ENCODE measurements at places on chromosomes 6 and 20.

- DNase-seq: no peak
These were observed 185.6 kb upstream of the MCHR2 start for GRCh38 chr6:100179576-100179975.

DNA sequence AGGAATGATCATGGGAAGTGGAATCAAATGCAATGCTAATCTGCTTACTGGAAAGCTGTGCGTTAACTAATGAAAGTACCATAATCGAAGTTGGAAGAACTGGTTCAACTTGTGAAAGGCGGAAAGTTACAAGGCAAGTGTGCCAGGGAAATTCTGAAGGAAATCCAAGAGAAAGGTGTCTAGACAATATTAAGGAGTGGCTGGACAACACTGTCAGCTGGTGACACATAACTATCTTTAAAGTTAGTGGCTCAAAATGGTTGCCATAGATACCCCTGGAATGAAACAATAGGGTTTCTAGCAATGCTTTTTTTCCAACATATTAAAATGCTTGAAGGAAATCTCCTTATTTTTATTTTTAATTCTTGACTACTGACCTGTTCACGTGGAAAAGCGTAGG is 90.4 kb downstream of the BMP2 start:
- DNase-seq: no peak

GRCh38 chr20:53664121-53664520 is 70.5 kb upstream of the ZNF217 start:
- no peak for DNase-seq

DNA sequence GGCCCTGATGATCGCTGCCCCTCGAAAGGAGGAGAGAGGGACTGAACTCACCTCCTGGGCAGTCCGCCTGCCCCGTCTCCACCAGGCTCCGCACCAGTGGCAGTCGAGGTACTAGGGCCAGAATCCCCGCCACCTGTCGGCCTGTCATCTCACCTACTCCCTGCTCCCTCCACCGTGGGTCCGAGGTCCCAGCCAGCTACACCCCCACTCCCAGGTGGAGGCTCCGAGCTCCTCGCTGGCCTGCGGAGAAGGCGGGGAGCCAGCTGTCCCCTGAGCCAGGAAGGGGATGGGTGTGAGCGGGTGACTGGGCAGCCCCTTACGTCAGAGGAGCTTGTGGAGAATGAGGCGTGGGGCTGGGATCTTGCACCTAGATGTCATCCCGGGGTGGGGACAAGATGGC is 1066.5 kb upstream of the MANEA start:
- no peak for DNase-seq

- DNase-seq: peak; percentile 73
These were observed 6.2 kb downstream of the SNTA1 start for GRCh38 chr20:33437141-33437911.

GRCh38 chr6:25548451-25548850 is 103.6 kb upstream of the SCGN start:
- DNase-seq: no peak

GRCh38 chr6:130447374-130447773 is 81.6 kb downstream of the TMEM200A start:
- no peak for DNase-seq

DNA sequence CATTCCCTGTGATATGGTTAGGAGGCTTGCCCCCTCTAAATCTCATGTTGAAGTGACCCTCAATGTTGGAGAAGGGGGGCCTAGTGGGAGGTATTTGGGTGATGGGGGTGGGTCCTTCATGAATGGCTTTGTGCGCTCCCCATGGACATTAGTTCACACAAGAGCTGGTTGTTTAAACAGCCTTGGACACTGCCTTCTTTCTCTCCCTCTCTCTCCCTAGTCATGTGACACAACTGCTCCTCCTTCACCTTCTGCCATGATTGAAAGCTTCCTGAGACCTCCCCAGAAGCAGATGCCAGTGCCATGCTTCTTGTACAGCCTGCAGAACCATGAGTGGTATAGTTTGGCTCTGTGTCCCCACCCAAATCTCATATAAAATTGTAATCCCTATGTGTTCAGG is 117.2 kb upstream of the SLC22A16 start:
- no peak for DNase-seq

GRCh38 chr6:164109770-164110140 is 695.2 kb downstream of the QKI start:
- DNase-seq: peak; percentile 51

DNA sequence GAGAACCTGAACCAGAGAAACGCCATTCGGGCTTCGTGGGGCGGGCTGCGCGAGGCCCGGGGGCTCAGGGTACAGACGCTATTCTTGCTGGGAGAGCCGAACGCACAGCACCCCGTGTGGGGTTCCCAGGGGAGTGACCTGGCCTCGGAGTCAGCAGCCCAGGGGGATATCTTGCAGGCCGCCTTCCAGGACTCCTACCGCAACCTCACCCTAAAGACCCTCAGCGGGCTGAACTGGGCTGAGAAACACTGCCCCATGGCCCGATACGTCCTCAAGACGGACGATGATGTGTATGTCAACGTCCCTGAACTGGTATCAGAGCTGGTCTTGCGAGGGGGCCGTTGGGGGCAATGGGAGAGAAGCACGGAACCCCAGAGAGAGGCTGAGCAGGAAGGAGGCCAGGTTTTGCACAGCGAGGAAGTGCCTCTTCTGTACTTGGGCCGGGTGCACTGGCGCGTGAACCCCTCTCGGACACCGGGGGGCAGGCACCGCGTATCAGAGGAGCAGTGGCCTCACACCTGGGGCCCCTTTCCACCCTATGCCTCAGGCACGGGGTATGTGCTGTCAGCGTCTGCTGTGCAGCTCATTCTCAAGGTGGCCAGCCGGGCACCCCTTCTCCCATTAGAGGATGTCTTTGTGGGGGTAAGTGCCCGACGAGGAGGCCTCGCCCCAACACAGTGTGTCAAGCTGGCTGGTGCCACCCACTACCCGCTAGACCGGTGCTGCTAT is 904 bp downstream of the B3GALT4 start:
- no peak for DNase-seq

DNA sequence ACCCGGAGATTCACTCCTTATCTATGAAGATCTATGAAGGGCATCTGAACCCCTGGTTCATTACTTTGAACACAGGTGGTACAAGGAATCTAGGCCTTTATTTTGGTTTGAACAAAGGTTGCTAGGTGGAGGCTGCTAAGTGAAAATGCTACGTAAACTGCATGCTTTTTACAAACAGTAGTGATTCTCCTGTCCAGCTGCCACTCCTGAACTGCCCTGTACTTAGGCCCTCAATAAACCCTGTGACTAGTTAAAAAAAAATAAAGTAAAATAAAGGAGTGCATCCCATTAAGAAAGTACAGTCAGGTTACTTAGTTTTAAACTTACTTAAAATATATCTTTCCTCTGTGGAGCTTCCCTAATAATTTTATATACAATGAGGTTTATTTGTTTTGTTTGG is 27.7 kb upstream of the ARG1 start:
- no peak for DNase-seq

DNA sequence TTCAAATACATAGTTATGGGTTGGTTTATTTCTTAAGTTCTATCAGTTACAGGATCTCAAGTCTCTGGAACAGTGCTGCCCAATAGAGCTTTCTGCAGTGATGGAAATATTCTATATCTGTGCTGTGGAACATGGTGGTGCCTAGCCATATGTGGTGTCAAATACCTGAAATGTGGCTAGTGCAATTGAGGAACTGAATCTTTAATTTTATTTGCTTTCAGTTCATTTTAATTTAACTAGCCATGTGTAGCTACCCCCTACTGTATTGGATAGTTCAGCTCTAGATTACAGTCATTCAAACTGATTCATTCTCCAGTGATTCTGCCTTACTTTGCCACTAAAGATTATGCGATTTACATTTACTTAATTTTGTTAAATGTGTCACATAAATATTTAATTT is 503.2 kb downstream of the CDKAL1 start:
- DNase-seq: no peak

DNA sequence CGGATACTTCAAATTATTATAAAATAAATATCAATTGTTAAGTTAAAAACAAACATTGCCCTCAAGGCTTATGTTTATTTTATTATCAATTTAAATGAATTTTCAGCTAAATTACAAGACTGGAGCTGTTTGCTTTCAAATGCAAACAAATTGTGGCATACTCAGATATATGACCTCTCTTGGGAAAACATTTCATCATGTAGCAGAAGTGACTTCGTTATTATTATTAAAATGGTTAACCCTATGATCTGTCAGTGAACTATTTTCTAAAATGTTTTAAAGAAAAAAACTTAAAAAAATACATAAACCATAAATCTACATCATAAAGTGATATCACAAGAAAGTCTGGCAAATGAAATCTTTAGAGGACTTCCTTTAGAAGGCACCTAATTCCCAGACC is 72.5 kb downstream of the MAN1A1 start:
- DNase-seq: no peak

DNA sequence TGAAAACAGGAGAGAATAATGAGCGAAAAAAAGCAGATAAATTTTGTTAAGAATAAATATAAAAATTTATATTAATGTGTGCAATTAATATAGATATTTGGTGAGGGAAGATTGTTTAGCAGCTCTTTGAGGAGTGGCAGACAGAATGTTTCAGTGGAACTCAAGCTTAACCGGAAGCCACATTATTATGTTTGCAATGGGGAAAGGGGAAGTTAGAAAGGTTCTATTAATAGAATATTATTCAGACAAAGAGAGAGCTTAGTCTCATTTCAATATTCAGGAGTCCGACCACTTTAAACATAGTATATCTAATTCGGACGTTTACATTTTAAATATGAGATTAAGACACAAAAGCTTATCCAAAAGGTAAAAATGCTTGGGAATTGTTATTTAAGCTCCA is 81.6 kb upstream of the KHDRBS2 start:
- DNase-seq: no peak

DNA sequence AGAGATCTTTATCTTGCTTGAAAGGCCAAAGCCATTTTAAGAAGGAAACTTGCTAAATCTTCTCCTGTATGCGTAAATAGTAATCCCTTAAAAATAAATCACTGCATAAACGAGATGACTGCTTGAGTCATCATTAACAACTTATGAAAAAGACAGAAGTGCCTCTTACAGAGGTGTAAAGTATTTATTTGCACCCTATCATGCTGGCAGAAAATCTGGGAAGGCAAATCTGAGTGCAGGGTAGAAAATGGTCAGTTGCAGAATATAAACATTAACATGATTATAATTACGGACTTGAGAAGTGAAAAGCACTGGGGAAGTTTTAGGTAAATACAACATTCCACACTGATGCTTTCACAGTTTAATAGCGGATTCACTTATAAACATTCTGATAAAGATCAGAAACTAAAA is 67.5 kb upstream of the FBXO30 start:
- no peak for DNase-seq

- no peak for DNase-seq
These were observed 739.9 kb downstream of the C6orf118 start for GRCh38 chr6:164569509-164569908.

DNA sequence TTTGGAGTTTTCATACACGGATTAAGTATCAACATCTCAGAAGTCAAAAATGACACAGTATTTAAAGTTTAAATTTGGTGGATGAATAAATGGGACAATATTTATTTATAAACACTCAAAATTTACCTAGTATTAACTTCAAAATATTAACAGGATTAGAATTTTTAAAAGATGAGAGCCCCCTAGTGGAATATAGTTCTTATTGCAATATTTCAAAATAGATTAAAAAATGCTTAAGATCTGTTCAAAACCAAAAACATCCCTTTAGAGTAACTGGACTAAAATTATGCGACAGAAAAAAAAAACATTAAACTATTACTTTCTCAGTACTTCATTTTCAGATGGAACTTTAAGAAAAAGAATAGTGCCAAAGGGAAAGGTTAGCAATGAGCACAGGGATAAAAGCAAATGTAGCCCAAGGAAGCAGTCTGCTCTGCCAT is 56.6 kb downstream of the SNX14 start:
- DNase-seq: no peak

DNA sequence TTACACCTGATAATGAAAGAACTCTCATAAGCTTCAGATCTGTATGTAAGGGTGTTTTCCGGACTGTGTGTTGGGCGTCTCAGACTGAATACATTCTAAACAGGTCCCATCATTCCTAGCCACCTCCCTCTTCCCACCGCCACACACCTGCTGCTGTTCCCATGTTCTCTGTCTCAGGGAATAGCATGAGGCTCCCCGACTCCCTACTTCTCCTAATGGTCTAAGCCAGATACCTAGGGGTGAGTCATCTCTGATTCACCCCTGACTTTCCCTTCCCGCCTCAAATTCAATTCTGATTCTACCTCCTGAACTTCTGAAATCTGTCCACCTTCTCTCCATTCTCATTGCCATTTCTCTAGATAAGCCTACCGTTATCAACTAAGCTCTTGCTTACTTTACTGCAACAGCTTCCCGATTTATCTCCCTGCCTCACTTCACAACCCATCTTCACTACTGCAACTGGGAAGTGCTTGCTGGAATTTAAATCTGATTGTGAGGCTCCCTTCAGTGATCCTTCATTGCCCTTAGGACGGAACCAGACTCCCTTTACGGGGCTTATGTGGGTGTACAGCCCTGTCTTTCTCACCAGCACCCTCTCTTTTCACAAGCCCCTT is 1.6 kb downstream of the TMEM14A start:
- DNase-seq: peak; percentile 62

DNA sequence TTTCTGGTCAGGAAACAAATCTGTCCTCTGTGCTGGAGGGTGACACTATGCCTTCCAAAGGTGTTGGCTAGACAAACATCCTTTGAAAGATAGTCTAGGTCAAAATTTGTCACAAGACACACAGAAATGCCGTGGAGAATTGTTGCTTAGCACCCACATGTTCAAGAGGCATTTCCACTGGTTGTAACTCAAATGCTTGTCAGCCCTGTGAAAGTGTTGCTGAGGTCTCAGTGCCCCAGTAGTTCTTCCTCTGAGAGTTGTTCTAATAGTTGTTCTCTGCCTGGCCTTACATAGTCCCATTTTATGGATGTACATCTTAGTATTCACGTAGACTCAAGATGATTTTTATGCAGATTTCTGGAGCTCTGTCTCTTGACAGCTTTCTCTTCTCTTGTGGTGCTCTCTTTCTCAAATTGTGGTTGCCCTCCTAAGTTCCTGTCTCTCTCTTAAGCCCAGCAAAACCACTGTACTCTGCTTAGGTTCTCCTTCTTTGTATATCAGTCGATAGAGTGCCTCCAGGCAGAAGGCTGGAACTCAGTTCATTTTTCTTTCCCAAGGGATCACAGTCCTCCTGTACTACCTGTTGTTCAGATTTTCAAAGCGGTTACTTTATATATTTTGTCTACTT is 39.5 kb upstream of the REV3L start:
- no peak for DNase-seq

DNA sequence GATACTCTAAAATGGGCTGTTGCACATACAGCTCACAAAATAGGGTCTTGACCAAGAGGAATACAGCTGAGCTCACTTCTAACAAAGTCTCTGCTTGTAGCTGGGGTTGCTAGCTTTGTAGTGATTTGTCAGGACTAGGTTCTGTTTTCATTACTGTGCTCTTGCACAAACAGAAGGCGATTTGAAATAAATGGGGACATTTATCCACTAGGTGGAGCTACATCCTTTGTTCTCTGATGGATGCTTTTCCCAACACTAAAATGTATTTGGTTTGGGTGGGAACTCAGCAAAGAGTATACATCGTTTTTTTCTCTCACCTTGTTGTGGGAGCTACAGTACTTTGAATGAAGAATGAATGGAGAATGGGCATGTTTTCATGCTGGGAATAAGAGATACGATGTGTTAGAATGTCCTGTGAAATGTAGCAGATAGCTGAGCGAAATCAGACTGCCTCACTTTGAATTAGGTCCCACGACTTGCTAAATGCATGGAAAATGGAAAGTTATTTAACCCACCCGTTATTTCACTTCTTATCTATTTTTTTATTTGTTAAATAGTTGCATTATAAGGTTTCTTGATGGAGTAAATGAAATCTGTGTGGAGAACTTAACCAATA is 494.7 kb upstream of the MAP3K7 start:
- peak; percentile 25 for DNase-seq

Measured in urothelium cell line (cell line).